HepG2 (cell line): ENCODE measurements at places on chromosomes 5 and 9.
A peak's percentile ranks its signal among the peaks of the same experiment; 100 is the strongest.

GRCh38 chr5:122142480-122143164 lies 13.3 kb downstream of the ZNF474 start:
- no peak for DNase-seq

DNA sequence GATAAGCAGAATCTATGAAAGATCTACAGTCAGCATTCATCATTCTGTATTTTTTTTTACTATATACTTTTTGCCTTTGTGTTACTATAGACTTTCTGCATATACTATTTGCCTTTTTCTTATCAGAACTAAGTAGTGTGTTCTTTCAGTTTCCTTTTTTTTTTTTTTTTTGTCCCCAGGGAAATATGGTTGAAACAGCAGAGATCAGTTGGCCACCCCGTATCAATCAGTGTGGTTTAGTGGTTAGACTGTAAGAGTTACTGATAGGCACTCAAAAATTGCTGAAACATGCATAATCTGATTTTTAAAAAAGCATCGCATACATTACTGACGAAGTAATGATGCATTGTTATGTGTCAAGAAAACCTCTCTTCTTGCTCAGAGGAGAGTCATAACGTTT lies 990.8 kb upstream of the EDIL3 start:
- DNase-seq, result no peak

DNA sequence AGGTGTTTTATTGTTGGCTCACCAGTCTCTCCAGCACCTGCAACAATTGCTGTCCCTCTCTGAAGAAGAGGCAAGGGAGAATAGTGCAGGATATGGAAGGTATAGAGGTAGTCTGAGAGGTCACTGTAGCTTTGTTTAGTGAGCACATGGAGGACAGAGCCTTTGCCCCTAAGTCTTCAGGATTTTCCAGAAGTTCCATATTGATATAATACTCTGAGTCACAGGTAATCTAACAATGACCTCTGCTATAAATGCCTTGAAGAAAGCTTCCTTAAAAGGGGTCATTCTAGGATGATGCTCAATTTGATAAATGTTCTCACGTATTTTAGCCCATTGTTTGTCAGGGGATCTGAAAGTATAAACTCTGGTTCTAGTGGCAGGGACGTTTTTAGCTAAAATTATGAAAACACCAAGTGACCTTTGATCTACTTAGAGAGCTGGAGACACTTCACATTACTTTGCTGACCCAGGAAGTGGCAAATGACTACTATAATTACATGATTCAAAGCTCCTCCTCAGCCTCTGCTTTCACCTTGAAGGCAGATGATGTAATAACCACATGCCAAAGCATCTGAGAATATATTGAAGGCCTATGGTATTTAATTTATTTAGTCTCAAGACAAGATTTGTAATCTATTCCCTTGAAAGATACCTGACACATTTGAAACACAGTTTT lies 366.9 kb upstream of the NUDT12 start:
- DNase-seq, result no peak

- no peak for DNase-seq
Observed at GRCh38 chr9:99178912-99179872, 42.5 kb downstream of the ALG2 start.

GRCh38 chr5:134003817-134004625 lies 754 bp downstream of the VDAC1 start:
- DNase-seq, result no peak

- DNase-seq, result no peak
Observed at GRCh38 chr5:72951671-72952468, 4.0 kb upstream of the FCHO2 start.

GRCh38 chr5:159211729-159212174 lies 2.4 kb upstream of the RNF145 start:
- DNase-seq, result no peak

GRCh38 chr9:69671879-69672595 lies at the start of gene APBA1:
Gene APBA1 (minus strand): TSS chr9:69672371.
- no peak for DNase-seq

DNA sequence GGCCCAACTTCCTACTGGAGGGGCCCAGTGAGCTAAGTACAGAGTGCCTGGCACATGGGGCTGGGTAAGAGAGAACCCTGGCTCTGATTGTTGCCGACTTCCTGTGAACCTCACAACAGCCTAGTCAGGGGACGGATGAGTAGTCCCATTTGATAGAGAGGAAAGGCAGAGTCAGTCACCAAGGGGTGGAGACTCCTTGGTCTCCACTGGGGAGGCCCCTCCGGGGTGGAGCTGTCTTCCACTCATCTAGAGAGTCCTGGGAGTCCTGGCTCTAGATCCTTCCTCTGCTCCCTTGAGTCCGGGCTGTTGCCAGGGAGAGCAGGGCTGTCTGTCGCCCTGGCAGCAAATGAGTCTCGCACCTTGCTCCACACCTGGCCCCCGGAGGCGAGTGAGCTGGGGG lies 8.0 kb downstream of the GRK6 start:
- no peak for DNase-seq

DNA sequence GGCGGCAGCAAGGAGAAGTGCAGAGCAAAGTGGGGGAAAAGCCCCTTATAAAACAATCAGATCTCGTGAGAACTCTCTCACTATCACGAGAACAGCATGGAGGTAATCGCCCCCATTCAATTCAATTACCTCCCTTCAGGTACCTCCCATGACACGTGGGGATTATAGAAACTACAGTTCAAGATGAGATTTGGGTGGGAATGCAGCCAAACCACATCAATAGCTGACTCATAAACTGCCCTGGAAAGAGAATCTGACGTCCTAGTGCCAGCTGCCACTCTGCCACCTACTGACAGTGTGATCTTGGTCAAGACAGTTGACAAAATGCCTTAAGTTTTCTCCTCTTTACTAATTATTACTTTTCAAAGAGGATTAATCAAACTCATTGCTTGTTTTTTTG lies 128.3 kb downstream of the GPBP1 start:
- DNase-seq, result peak; percentile 28

DNA sequence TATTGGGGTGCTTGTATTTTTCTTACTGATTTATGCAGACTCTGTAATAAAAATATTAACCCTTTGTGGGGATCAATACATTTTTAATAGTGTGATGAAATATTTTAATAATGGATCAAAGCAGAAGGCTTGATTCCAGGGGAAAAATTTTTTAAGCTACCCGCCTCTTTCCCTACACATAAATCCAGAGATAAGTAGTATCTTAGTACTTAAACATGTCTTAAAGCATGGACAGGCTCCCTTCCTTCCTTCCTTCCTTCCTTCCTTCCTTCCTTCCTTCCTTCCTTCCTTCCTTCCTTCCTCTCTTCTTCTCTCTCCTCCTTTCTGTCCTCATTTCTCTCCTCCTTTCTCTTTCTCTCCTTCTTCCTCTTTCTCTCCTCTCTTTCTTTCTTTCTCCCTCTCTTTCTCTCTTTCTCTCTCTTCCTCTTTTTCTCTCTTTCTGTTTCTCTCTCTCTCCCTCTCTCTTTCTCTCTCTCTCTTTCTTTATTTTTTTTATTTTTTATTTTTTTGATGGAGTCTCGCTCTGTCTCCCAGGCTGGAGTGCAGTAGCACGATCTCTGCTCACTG lies 78.0 kb upstream of the SPRY4 start:
- no peak for DNase-seq

GRCh38 chr5:75457691-75458090 lies 53.7 kb downstream of the CERT1 start:
- DNase-seq, result no peak

GRCh38 chr5:143200781-143201398 lies 202.6 kb downstream of the NR3C1 start:
- DNase-seq, result no peak

DNA sequence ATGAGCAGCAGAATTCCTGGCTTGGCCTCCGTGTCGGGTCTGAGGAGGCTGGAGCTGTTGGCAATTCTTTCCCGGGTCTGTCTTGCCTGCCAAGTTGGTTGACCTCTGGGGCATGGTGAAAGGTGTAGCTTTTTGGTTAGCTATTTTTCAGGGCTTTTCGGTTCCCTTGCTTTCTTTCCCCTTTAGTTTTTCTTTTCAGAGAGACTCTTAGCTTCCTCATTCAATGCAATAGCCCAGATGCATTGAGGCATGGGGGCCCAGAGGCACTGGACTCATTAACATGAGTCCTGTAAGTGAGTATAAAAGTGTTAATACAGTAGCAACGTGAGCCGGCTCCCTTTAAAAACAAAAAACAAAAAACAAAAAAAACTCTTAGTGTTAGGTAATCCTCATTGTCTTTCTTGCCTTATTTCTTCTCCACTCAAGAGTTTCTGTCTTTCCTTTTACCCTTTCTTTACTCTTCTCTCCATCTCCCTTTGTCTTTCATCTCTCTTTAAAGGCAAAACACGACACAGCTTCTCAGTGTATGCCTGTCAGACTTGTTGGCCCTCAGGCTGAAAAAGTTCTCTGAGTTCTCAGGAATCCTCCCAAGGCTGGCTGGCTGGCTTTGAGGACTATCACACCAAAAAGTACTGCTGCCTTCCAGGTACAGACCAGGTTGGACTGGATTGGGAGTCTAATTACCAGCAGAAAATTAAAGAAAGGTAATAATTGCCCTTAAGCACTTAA lies 289.9 kb upstream of the TUT7 start:
- no peak for DNase-seq

- DNase-seq, result no peak
Observed at GRCh38 chr5:153802050-153802821, 236.5 kb downstream of the FAM114A2 start.

- no peak for DNase-seq
Observed at GRCh38 chr5:173434270-173434669, 106.1 kb upstream of the STC2 start.

- DNase-seq, result no peak
Observed at GRCh38 chr5:97071101-97071500, 71.3 kb downstream of the LIX1 start.

GRCh38 chr9:27540502-27540901 lies 10.9 kb upstream of the MOB3B start:
- DNase-seq, result no peak

DNA sequence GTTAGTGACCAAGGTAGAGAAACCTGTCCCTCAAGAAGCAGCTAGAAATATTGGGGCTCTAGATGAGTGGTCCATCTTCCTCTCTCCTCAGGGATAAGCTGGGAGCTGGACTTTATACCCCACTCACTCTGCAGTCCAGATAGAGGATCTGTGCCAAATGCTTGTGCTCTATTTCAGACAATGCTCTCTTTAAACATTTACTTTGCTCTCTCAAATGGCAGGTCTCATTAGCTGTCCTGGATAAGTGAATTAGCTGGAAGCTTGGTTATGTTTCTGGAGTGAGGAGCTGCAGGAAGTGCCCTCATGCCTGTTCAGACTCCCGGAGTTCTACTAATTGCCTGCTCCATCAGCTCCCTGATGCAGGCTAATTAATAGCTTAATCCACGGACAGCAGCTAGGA lies 151.1 kb upstream of the CCDC152 start:
- DNase-seq, result peak; percentile 14

GRCh38 chr9:88399966-88400365 lies 11.7 kb downstream of the SPIN1 start:
- DNase-seq, result no peak

DNA sequence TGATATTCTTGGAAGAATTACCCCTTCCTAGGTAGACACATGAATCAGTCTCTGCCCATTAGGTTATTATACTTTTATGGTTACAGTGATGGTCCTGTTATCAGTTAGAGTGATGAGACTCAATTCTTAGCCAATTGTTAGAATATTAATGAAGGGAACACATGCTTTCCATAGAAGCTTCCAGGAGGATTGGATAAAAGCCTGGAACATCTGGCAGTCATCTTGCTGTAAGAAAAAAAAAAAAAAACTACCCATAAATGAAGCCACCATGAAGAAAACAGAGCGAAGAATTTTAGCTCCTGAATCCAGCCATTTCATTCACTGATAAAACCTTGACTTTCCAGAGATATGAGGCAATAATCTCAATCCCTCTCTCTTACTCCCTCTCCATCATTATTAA lies 262.5 kb upstream of the GRIN3A start:
- no peak for DNase-seq

GRCh38 chr9:101235105-101235866 lies 149.5 kb downstream of the BAAT start:
- peak; percentile 45 for DNase-seq

DNA sequence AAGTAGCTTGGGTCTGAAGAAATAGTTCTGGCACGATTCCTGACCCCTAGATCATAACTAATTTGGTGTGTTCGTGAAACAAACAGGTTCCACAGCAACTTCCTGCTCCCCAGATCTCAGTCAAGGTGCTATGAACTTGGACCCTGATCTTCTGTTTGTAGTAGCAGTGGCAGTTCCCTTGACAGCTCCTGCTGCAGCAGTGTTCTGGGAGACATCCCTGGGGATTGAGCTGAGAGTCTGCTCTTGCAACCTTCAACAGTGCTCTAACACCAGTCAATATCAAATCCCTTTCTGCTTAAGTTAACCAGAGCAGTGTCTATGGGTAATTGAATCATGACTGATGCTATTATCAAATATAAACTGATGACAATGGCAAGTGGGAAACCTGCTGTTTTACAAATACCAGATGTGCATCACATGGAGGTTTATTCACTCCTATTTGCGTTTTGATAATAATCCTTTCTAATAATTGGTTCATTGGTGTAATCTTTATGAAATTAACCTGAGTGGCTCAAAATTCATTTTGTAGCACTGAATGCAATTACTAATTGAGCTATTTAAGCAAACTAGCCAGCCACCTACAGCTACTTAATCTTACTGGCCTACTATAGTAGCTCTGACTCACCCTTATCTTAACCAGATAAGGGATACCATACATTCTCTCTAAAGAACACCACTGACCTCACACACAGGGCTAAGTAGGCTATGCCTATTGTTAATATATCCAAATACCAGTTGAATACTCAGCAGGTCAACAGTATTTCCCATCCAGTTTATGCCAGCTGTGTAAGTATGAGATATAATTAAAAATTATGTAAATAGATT lies 21.9 kb downstream of the KDM4C start:
- DNase-seq, result peak; percentile 81

GRCh38 chr5:146025114-146025680 lies 80.2 kb downstream of the PLAC8L1 start:
- peak; percentile 78 for DNase-seq

GRCh38 chr9:131733541-131734061 lies 6.3 kb downstream of the RAPGEF1 start:
- no peak for DNase-seq

- no peak for DNase-seq
Observed at GRCh38 chr5:1543398-1544293, 19.9 kb upstream of the LPCAT1 start.

- DNase-seq, result no peak
Observed at GRCh38 chr5:71960195-71960594, 147.1 kb upstream of the MAP1B start.

DNA sequence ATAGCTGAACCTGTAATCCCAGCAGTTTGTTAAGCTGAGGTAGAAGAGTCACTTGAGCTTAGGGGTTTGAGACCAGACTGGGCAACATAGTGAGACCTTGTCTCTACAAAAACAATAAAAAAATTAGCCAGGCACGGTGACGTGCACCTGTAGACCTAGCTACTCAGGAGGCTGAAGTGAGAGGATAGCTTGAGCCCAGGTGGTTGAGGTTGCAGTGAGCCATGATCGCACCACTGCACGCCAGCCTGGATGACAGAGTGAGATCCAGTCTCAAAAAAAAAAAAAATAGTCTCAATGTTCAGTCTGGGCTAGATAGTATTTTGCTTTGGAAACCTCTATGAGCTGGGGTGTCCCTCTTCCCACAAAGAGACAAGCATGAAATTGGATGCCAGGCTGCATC lies 51.9 kb upstream of the IQGAP2 start:
- no peak for DNase-seq

- DNase-seq, result no peak
Observed at GRCh38 chr9:134278286-134278685, 48.0 kb upstream of the RXRA start.
